ENCODE measurements at places on chromosomes 11 and 22. TPM values are rescaled to one million over a fixed set of nuclear protein-coding genes. Genes with fewer than 3 reads are reported as not detected.

KRTAP5-11 gene
- not detected for polyA plus RNA-seq

C22orf23 gene
- polyA plus RNA-seq, result not detected

PLAAT3 gene
- 0.21 TPM for polyA plus RNA-seq

CDK2AP2 gene
- polyA plus RNA-seq, result 108 TPM

TREH gene
- polyA plus RNA-seq, result not detected

TENM4 gene
- polyA plus RNA-seq, result not detected

DEFB131B gene
- not detected for polyA plus RNA-seq

ELMOD1 gene
- polyA plus RNA-seq, result not detected

TRPM5 gene
- polyA plus RNA-seq, result not detected

FBLN1 gene
- not detected for polyA plus RNA-seq

PIWIL4 gene
- 0.33 TPM for polyA plus RNA-seq

ARHGAP42 gene
- 1.5 TPM for polyA plus RNA-seq

DNA sequence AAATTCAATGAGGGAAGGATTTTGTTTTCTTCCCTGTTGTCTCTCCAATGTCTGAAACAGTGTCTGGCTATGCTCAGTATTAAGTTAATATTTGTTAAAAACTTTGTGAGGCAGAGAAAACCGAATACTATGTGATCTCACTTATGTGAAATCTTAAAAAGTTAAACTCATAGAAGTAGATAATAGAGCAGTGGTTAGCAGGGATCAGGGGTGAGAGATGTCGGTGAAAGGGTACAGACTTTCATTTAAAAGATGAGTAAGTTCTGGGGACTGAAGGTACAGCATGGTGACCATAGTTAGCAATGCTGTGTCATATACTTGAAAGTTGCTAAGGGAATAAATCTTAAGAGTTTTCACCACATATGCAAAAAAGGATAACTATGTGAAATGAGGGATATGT is 244.6 kb downstream of the AASDHPPT start:
- DNase-seq, result no peak

GRCh38 chr11:108997826-108998225 is 333.0 kb downstream of the DDX10 start:
- DNase-seq, result no peak

GRCh38 chr11:7787239-7787638 is 9.5 kb downstream of the OR5P2 start:
- DNase-seq, result no peak

DNA sequence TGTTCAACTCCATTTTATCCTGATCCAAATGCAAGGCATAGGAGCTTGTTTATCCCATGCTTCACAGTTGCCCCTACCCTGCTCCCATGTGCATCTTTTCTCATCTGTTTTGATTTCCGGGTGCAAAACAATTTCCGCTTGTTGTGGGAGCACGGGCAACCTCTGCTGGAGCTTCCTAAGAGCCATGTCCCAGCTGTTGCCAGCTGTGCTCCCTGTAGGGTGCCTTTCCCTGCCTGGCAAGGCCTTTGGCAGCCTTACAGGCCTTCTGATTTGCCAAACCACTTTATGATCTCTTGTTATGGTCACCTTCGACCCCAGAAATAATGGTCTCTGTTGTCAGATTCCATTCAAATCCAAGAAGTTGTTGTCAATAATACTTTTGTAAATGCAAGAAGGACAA is 1038.5 kb downstream of the OPCML start:
- DNase-seq, result no peak

- no peak for DNase-seq
These were observed 4.6 kb downstream of the PHOX2A start for GRCh38 chr11:72239313-72239848.

- DNase-seq, result no peak
These were observed 28.4 kb upstream of the PAMR1 start for GRCh38 chr11:35553831-35554230.

GRCh38 chr11:130029137-130029536 is 26.5 kb upstream of the PRDM10 start:
- DNase-seq, result no peak

DNA sequence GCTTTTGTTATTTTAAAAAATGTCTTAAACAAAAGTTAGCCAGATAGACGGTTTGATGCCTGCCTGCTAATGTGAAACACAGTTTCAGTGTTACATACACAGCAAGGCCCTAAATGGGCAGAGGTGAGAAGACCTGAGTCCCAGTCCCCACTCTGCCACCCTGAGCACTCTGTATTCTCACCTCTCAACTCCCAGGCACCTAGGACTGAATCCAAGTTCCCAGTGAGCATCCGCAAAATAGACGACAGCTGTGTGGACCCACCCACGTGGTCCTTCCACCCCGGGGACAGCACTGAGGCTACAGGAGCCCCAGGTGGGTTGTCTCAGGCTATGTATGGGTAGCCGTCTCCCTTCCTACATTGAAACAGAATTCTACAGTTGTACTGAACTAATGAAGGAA is 111.5 kb downstream of the RPL27A start:
- DNase-seq, result no peak

- DNase-seq, result no peak
These were observed 40.5 kb downstream of the MICAL2 start for GRCh38 chr11:12150831-12151382.

GRCh38 chr22:20926243-20926642 is 9.0 kb downstream of the CRKL start:
- no peak for DNase-seq

DNA sequence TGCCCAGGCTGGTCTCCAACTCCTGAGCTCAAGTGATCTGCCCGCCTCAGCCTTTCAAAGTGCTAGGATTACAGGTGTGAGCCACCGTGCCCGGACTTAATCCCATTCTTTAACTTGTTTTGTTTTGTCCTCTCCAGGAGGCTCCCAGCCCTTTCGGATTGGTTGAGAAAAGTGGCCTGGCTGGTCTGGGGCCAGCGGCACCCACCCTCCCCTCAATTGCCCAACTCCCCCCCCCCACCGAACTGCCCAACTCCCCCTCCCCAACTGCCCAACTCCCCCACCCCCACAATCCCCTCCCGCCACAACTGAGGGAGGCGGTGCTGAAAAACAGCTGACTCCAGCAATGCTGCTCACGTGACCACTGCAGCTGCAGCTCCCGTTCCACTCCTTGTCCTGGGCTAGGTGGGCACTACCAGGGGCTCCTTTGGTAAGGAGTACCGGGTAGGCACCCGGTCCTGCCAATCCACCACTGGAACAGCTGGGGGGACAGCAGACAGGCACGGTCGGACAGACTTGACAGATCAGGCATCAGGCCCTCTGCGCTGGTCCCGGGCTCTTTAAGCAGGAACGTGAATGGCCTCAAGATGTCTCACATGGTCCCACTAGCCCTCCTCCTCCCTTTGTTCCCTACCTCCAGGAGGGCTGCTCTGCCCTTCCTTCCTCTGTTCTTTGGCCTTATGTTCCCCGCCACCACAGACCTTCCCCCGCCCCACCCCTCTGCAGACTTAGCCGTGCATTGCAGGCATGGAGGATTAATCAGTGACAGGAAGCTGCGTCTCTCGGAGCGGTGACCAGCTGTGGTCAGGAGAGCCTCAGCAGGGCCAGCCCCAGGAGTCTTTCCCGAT is at the start of gene TCN2:
TCN2 (plus strand) TSS at position 720 of the 845 bp plus-strand sequence. CDS start 158 bp downstream, outside the sequence.
- DNase-seq, result peak; percentile 8

GRCh38 chr11:114801773-114802172 is 123.4 kb downstream of the NXPE2 start:
- no peak for DNase-seq

GRCh38 chr11:57197762-57198161 is 16.0 kb downstream of the LRRC55 start:
- no peak for DNase-seq

DNA sequence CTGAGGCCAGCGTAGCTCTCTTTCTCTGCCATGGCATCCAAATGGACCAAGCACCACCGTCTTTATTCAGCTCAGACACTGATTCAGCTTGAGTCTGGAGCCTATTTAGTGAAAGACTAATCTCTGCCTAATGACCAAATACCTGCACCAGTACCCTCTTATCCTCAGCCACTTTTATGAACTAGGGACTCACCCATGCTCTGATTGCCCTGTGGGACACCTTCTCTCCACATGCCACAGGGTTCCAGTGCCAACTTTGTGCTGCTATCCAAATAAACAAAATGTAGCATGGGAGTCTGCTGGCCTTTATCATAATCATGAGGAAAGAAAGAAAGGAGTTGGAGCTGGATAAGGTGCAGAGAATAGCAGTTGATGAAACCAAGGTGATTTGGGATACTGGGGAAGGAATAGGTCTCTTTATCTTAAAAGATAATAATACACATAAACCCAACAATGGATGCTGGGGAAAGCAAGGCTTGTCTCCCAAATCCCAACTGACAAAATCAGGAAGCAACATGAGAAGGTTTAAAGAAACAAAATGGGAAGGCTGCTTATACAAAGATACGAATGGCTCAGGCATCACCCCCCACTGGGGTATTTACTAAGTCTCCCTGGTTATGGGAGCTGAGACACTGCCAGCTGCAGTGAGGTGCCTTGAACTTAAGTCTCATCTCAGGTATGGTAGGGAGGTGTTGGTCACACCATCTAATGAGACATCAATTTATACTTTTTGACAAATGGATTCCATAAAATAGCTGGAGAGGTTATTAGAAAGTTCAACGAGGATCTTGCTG is 63.3 kb downstream of the SYT9 start:
- DNase-seq, result no peak

DNA sequence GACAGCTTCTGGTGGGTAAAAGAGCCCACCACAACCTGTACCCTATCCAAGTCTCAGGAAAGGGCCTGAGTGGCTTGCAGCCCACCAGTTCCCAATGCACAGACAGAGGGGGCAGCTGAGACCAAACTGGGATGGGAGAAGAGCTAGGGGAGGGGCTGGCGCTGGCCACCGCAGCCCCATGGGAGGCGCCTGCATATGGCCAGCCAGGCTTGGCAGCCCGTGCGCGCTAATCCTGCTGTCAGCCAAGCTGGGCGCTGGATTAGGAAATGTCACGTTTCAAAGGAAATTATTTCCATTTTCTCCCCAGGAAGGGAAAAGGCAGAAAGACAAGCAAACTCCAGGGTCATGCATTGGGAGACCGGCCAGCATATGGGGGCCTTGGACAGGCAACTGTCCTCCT is 236.8 kb downstream of the BUD13 start:
- DNase-seq, result no peak

- DNase-seq, result peak; percentile 78
These were observed 635 bp upstream of the GRK3 start for GRCh38 chr22:25563761-25564319.

- no peak for DNase-seq
These were observed 5.9 kb upstream of the PACSIN3 start for GRCh38 chr11:47192111-47192510.

- DNase-seq, result no peak
These were observed 30.4 kb upstream of the MICAL2 start for GRCh38 chr11:12079726-12080556.
